ENCODE measurements at places on chromosomes 4 and X.

GRCh38 chr4:76127754-76128153 is 20.4 kb downstream of the NUP54 start:
- DNase-seq, result no peak

DNA sequence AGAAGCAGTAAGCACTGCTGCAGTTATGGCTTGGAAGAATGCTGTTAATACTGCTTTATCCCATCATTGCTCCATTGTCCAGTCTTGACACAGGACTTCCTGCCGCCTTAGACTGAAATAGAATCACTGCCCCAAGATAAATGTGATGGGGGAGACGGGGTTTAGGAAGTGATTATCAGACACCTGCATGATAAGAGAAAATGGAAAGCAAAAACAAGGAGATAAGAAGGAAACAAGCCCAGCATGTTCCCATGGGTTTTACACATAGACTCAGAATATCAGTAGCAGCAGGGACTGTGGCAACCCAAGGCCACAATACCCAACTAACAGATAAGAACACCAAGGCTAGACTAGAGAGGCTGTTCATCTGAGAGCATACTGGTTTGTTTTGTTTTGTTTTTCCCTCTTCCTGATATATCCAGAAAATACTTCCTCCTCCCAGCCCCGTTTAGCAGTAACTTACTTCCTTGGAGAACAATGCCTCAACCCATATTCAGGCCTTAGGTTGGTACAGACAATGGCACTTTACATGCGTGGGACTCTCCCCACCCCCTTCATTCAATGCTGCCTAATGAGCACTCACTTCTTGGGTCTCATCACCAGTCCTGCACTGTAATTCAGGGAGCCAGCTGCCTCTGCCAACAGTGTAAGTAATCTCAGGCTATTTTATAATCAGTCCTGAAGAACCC is 232.6 kb downstream of the CBR4 start:
- no peak for DNase-seq

- no peak for DNase-seq
Measured at GRCh38 chr4:104330125-104330905, 164.4 kb downstream of the CXXC4 start.

- peak; percentile 45 for DNase-seq
Measured at GRCh38 chr4:108155373-108155772, 13.4 kb downstream of the LEF1 start.

- DNase-seq, result no peak
Measured at GRCh38 chr4:8300832-8301231, 31.3 kb downstream of the HTRA3 start.

- peak; percentile 45 for DNase-seq
Measured at GRCh38 chr4:173537613-173538147, 7.7 kb upstream of the HAND2 start.

DNA sequence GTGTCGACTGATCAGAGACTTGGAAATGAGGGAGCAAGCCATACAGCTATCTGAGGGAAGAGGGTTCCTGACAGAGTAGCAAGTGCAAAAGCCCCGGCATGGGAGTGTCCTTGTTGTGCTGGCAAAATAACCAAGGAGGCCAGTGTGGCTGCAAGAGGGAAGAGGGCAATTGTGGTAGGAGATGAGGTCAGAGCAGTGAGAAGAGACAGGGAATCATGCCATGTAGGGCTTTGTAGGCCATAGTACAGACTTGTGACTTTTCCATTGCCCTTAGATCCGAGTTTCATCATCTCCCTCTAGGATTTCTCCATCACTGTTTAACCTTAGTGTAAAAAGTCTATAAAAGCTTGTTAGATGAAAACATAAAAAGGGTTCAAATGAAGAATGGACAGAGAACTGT is 76.2 kb downstream of the DOCK11 start:
- DNase-seq, result no peak

DNA sequence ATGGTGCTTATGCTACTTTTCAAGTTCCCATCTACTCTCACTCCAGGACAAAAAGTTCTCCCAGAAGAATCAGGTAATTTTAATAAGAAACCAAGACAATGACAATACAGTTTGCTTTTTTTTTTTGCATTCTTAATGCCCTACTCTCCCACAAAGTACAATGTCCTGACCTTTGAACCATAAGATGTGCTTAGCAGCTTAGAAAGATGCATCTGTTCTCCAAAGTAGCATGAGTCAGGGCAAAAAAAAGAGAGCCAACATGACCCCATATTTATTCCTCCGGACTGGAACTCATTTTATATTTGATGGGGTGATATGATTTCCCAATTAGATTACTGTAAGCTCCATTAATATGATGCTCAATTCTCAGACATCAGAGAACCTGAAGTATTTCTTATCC is 16.5 kb upstream of the PDCL2 start:
- DNase-seq, result no peak

DNA sequence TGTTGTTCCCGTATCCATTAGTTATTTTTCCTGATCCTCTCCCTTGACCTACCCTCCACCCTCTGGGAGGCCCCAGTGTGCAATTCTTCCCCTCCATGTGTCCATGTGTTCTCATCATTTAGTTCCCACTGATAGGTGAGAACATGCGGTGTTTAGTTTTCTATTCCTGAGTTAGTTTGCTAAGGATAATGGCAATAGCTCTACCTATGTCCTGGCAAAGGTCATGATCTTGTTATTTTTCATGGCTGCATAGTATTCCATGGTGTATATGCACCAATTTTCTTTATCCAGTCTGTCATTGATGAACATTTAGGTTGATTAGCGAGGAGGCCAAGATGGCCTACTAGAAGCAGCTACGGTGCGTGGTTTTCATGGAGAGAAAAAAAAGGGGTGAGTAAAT is 714.1 kb downstream of the STIM2 start:
- no peak for DNase-seq

DNA sequence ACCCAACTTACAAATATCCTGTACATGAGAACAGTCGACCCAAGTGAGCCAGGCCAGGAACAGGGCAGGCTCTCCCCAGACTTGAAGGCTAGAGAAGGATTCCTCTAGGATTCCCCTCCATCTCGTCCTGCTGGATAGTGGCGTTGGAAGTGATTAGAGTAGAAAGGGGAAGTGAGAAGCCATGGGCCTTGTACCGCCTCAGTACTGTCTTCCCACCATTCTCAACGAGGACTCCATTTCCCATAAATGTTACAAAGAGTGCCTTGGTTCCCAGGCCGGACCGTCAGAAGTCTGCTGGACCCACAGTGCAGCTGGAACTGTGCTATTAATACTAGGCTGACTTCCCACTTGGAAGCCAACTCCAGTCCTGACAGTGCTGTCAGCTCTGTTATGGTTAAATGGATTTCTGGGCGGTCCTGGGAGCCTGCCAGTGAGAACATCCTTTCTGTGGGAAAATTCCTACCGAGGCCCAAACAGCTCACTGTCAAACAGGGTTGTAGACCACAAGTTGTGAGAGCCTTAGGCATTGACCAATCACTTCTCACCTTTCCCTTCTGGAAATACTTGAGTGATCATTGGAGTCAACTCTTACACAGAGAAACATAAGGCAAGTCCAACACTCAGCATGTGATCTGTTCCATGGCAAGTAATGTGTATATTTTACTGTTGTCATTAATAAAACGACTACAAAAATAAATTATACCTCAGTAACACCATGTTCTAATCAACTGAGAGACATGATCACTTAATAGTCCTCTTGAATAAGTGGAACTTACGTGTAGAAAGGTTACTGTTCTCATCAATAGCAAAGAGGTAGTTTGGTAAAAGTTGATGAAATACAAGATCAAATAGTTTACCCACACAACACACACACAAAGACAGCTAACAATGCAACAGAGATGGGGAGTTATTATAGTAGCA is 58.4 kb downstream of the AMELX start:
- no peak for DNase-seq

GRCh38 chr4:24417206-24417605 is 167.1 kb downstream of the DHX15 start:
- DNase-seq, result no peak

GRCh38 chrX:10855845-10856244 is 235.5 kb upstream of the MID1 start:
- DNase-seq, result no peak

- no peak for DNase-seq
Measured at GRCh38 chrX:9656277-9656676, 109.4 kb downstream of the GPR143 start.

DNA sequence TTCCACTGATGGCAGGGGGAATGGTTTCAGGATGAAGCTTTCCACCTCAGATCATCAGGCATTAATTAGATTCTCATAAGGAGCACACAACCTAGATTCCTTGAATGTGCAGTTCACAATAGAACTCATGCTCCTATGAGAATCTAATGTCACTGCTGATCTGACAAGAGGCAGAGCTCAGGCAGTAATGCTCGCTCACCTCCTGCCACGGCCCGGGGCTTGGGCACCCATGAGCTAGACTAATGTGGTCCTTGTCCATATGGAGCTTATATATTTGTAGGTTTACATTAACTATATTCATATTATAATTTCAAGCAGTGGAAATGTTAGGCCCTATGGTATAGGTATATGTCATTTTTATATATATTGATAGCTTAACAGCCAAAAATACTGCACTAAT is 24.4 kb downstream of the SLC9B2 start:
- no peak for DNase-seq

DNA sequence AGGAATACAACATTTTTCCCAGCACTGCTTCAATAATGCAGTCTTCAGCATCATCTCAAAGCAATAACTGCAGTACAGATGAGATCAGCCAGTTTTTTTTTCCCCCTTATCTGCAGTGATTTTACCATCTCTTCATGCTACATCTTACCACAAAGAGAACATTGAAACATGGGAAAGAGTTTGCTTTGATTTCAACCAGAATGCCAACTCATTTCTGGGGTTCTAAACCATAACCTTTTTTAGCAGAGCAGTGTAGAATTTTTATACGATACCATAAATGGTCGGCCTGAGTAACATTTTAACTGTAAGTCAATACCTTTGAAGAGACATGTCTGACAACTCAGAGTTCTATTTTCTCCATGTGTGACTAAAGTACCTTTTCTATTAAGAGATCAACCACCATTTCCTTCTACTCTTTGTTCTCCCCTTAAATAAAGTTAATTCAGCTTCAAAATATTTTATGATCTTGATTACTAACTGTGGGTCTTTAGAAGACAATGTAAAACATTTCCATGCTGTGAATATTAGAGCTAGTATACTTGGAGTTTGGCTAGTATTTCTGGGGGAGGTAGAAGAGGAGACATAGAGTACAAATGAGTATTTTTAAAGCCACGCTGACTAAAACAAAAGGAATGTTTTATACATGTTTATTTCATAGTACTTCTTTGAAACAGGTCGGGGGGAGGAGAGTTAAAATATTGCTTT is 69.1 kb downstream of the TET2 start:
- DNase-seq, result no peak

DNA sequence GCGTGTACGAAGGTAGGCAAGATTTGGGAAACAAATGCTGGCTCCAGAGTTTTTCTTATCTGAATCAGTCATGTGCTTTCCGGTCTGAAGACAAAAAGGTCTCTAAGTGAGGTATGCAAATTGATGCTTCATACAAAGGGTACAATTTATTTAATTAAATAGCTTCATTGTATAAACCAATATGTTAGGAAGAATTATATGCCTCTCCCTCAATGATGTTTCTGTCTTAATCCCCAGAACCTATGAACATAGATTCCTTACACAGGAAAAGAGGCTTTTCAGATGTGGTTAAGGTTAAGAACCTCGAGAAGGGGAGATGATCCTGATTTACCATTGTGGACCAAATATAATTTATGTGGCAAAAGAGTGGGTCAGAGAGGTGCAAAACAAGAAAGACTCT is 543.5 kb upstream of the PCDH10 start:
- no peak for DNase-seq

DNA sequence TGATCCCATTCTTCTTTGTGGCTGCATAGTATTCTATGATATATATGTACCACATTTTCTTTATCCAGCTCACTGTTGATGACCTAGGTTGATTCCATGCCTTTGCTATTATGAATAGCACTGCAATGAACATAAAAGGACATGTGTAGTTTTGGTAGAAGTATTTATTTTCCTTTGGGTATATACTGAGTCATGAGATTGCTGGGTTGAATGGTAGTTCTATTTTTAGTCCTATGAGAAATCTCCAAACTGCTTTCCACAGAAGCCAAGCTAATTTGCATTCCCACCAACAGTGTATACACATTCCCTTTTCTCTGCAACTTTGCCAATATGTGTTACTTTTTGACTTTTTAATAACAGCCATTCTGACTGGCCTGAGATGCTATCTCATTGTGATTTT is 278.3 kb downstream of the PCDH18 start:
- no peak for DNase-seq

DNA sequence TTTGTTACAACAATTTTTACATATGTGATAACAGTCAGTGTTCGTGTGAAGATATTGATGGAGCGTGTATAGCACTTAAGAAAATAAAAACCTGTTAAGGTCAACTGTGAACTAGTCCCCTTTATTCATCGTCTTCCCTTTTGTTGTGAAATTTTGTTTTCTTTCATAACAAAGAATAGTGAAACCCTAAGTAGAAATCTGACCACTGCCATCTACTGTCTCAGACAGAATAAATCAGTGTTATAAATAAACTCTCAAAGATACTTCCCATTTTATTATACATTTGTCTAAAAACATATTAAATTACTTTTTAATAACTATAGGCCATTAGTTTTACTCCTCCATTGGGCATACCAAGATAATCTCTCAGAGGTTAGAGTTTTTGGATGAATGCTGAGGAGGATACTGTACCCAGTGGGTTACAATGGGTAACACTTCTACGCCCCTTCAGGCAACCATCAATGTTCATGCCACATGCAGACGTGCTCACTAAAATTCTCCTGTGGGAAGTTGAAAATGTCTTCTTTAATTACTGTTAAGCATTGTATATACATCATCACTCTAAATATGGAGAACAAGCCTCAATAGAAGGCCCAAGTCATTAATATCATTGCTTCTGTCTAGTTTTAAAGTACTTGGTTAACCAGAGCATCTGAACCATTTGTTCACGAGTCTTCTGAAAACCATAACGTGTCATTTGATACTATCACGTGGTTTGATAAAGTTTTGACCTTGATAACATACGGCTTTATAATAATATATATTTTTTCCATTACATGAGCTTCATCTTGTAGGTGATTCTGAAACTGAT is 171.2 kb downstream of the TMA16 start:
- DNase-seq, result no peak

GRCh38 chr4:62070291-62070852 is 870.2 kb downstream of the ADGRL3 start:
- no peak for DNase-seq

DNA sequence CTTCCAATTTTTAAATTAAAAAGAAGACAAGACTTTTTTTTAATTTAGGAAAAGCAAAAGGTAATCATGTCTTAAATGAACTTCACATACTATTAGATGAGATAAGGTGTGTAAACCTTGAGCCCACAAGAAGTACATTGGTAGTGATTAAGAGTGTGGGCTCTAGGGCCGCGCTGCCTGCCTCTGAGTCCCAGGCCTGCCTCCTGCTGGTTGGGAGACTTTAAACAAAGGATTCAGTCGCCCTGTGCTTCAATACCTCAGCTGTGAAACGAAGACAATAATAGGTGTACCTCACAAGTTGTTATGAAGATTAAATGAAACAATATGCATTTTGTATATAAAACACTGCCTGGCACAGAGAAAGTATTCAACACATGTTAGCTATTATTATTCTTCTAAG is 95.9 kb upstream of the MYOZ2 start:
- DNase-seq, result peak; percentile 47

- no peak for DNase-seq
Measured at GRCh38 chrX:77793946-77794345, 7.9 kb upstream of the ATRX start.

- no peak for DNase-seq
Measured at GRCh38 chr4:925771-926500, 6.2 kb downstream of the GAK start.

All from BE2C (cell line).